ENCODE measurements at places on chromosomes 5 and 9. TPM values are rescaled to one million over a fixed set of nuclear protein-coding genes. Genes with fewer than 3 reads are reported as not detected.

Gene ESM1
- 0.47 TPM for total RNA-seq

Gene TNFSF8
- 1.1 TPM for total RNA-seq

Gene HSPB3
- total RNA-seq = 0.47 TPM

Gene C9orf153
- total RNA-seq = 0.62 TPM

DNA sequence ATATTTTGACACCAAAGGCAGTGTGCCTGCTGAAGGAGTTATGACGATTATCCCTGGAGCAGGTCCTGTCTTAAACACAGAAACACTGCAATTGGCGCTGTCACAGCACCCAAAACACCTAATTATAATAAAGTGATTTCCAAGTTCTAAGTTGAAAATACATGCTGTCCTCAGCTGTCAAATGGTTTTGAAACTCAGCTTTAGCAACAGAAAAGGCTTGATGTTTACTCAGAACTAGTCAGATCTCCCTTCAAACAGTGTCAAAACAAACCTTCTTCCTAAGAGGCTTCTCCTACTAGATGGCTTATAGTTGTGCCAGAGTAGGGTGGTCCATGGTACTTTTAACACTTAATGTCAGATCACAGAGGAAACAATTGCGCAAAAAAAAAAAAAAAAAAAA, 87.2 kb upstream of the IRX1 start:
- no peak for DNase-seq

DNA sequence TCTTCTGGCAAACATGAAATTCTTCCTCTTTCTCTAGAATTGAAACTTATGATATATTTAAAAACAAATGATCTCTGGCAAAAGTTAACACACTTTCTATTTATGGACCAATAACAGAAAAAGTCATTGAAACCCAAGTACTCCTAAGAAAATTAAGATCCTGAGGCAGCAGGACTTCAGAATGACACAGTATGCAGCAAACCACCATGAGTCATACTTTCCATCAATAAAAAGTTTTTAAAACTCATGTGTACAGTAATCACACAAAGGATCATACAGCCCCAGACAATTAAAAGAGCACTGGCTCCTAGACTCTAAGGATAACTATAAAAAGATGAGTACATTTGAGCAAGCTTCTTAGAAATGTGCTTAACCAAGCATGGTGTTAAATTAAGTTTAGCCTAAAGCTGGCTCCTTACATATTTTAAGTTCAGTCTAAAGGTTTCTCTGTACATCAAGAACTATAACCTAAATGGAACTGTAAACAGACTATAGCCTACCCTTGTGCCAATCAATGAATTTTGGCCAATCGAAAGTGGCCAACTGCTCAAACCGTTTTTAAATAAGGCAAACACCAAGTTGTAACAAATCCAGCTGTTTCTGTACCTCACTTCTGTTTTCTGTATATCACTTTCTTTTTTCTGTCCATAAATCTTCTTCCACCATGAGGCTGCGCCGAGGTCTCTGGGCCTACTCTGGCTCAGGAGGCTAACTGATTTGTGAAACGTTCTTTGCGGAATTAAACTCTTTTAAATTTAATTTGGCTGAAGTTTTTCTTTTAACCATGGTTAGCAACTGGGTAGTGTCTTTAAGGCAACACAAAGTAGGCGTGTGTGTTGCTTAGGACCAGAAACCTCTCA, 232.1 kb upstream of the PIK3R1 start:
- no peak for DNase-seq

DNA sequence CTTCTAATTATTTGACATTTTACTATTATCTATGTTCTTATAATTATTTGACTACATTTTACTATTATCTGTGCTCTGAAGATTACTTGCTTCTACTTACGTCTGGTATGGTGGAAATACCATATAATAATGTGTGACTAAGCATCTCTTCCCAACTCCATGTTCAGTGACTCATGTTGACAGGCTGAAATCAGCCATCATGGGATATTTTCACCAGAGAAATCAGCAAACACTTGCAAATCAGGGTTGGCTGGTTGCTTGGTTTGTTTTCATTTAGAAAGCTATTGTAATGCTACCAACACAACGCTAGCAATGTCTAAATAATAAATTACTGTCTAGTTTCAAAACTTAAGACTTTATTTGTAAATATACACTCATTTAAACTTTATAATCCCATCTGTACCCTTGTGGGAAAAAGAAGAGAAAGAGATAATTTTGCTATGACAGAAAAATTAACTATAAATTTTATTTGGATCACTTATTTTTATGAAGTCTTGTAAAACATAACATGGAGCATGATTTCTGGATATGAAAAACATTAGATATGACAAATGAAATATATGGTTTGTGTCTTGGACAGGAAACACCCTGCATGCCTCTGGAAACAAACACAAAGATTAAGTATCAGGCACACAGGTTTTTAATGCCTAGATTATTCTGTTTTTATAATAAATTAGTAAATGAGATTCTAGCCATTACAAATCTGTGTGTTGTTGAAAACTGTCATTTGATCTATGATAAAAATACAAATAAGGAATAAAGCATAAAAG, 337.6 kb downstream of the BNC2 start:
- no peak for DNase-seq

- no peak for DNase-seq
Measured at GRCh38 chr9:20593105-20593504, 29.2 kb downstream of the MLLT3 start.

GRCh38 chr9:108271646-108272348, 584.0 kb downstream of the ACTL7B start:
- no peak for DNase-seq

DNA sequence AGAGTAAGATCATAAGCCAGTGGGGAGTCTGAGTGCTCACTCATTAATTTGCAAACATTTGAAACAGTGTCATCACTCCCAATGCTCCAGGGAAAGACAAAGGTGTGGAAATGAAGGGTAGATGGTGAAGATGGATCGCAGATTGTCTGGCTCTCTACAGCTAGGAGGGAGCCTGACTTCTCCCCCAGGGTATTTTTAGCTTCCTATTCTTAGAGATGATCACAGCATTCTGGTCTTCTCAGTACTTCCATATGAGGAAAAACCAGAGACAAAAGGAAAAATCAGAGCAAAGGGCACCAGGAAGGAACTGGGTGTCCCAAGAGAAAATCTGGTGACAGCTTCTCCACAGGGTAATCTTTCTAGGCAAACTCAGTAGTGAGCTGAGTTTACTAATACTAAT, 401.9 kb upstream of the GRIA1 start:
- DNase-seq = no peak

DNA sequence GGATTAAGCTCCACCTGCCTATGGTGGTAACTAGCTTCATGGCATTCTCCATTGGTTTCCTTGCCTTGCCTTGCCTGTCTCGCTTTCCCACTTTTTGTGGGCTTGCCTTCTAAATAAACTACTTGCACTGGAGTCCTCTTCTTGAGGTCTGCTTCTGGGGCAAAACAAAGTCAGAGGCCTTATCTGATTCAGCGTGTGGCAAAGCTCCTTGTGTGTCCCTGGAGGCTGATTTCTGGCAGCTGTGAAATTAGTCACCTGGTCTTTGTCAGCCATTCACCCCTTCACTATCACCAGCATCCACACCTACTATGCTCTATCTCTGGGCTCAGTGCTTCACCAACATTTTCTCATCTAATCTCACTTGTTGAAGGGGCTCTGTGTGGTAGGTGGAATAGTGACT, 176.2 kb downstream of the SEC61B start:
- DNase-seq = no peak

DNA sequence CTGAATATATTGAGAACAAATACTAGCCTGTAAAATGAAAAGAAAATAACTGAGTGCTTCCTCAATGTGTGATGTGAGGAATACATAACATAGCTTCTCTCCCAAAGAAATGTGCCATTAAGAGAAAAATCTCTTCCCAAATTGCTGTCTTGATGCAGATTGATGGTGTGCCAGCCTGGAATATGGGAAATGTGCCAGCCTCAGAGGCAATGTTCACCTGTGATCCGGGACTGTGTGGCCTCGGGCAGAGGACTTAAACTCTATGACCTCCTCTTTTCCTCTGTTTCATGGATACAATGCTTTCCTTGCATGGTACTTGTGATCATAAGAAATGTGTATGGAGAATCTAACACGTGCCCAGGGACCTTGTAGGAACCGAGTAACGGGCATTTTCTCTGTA, 370.9 kb downstream of the DIRAS2 start:
- DNase-seq = no peak

DNA sequence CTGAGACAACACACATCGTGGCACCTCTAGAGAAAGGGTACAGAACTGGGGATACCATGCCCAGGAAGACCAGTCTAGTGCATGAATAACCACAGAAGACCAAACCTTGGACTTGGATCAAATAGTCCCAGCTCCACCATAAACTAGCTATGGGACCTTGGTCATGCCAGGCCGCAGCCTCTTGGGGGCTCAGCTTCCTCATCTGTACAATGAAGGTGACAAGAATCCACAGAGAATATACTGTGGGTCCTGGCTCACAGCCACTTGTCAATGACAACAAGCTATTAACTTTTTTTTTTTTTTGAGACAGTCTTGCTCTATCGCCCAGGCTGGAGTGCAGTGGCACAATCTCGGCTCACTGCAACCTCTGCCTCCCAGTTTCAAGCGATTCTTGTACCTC, 3.9 kb downstream of the KYAT1 start:
- no peak for DNase-seq

- DNase-seq = no peak
Measured at GRCh38 chr5:103918668-103919367, 356.2 kb upstream of the NUDT12 start.

DNA sequence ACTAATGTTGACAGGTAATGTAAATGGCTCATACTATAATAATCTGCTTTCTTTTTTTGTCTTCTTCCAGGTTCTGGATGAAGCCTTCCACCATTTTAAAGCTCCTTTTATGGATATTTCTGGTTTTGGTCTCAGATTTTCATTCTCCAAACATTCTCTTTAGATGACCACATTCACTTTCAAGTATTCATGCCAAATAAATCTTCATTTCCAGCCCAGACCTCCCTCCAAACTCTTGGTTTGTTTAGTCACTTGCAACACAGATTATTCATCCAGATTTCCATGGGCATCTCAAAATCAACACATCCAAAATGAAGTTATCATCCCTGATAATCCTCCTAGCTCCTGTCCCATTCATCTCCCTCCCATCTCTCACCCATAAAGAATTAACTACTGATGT, 40.3 kb upstream of the SVEP1 start:
- no peak for DNase-seq

- no peak for DNase-seq
Measured at GRCh38 chr5:142320430-142320738, 4.4 kb downstream of the SPRY4 start.

DNA sequence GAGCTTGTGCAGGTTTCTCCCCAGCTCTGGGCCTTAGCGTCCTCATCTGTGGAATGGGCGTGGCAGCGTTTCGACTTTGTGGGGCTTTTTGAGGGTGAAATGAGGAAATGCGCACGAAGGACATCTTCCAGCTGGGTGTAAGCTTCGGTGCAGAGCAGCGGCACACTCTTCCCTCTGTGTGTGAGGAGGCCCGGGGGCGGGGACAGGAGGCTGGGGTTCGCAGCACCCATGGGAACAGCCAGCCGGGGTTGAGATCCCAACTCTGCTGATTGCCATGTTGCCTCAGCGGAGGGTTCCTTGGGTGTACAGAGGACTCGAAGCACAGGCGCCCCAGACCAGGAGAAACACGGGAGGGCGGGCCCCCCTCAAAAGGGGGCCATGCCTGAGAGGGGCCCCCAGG, 265.6 kb downstream of the NSG2 start:
- no peak for DNase-seq

GRCh38 chr5:159917994-159918393, 1.7 kb downstream of the ADRA1B start:
- DNase-seq = no peak

Measured in occipital lobe (tissue), 3 donors.